ENCODE measurements at places on chromosomes 5 and 9.
A peak's percentile ranks its signal among the peaks of the same experiment; 100 is the strongest.

- DNase-seq: peak; percentile 14
These were observed 266.0 kb downstream of the DMAC1 start for GRCh38 chr9:7533376-7534090.

DNA sequence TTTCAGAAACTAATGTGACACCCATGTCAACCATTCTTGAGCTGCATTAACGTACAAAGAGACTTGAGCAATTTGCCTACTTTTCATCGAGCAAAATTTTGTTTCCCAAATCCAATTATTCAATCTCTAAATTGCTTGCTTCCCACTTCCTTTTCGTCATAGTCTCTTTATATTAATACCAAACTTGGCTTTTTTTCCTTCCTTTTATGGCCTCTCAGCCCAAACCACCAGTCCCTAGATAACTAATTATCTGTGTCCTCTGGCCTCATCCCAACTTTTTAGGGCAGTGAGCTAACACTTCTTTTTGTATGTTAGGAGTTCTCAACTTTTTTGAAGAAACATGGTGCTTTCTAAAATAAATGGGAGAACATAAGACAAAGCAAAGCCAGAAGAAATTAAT is 155.5 kb upstream of the S1PR3 start:
- no peak for DNase-seq

DNA sequence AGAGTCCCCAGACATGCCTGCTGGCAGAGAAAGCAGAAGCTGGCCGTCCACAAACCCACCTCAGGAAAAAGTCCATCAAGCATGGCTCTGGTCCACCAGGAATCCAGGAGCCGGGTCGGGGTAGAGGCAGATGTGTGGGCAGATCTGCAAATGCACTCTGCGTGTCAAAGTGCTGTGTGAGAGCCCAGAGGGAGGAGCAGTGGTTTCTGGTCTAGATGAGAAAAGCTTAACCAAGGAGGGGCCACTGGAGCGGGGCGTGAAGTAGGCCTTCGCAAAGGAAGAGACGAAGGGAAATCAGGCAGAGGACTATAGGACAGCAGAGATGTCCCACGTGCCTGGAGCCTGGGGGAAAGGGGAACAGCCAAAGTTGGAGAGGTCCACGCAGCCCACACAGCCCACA is 40.0 kb downstream of the TTLL11 start:
- DNase-seq: no peak

- no peak for DNase-seq
These were observed 122.8 kb downstream of the CCDC192 start for GRCh38 chr5:127826011-127826410.

DNA sequence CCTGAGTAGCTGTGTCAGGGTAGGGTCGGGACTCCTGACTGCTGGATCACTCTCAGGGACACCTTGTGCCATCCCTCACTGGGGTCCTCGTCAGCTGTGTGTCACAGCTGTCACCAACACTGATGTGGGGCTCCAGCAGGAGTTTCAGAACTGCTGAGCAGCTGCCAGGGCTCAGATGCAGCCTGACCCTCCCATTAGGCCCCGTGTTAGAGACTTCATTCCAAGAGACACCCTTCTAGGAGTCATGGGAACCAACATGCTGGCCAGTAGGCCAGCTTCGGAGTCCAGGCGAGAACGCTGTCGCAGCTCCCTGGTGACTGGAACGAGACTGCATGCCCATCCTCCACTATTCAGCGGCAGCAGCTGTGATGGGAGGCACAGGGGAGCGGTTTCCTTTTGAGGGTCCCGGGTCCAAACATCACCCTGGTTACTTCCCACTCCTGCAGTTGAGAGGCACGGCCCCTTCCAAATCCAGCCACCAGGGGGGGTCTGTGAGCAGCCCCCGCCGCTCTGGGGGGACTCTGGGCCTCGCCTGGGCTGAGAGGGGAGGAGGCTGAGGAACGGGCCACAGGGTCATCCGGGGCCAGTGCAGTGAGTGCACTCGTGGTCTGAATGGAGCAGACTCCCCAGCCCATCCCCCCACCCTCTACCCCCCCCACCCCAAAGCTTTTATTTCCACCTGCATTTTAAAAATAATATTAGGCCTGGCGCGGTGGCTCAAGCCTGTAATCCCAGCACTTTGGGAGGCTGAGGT is 12.6 kb upstream of the TCF7 start:
- DNase-seq: peak; percentile 88

- DNase-seq: no peak
These were observed 41.9 kb upstream of the CFAP157 start for GRCh38 chr9:127664678-127665507.

- DNase-seq: no peak
These were observed 297.9 kb upstream of the PTGER4 start for GRCh38 chr5:40381676-40382363.

DNA sequence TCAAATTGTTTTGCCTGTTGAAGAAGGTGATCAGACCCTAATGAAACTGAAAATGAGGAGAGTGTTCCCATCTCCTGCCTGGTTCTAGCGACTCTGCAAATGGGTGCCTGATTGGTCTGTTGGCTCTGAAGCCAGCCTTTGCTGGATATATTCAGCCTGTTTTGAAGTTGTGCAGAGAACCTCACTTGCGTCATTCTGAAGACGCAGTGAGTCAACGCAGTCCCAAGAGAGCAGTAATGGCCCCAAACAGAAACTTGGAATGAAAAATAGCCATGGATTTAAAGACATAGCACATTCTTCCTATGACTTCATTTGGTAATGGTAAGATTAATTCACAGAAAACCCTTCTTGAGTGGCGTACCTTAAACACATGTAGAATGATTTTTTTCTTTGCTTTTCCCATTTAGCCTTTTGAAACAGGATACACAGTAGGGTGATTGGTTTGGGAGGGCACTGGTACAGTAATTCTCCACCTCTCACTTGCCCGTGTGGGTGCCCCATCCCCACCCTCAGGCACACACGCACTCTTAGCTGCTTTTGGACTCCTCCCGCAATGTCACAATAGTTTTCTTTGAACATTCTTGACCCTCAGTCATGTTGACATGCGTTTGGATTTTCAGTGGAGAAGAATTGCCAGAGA is 54.1 kb upstream of the ABL1 start:
- no peak for DNase-seq

DNA sequence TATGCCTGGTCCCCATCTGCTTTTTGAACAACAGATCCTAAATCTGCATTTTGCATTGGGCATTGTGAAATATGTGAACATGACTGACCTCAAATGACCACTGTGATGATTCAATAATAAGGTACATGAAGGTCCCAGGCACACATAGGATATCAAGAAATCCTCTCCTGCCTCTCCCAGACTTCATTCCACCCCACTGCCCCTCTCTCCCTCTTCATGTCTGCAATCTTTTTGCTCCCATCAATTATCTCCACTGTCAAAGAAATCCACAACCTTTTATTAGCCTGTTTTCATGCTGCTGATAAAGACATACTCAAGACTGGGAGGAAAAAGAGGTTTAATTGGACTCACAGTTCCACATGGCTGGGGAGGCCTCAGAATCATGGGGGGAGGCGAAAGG is 476.7 kb downstream of the CTNND2 start:
- DNase-seq: no peak

DNA sequence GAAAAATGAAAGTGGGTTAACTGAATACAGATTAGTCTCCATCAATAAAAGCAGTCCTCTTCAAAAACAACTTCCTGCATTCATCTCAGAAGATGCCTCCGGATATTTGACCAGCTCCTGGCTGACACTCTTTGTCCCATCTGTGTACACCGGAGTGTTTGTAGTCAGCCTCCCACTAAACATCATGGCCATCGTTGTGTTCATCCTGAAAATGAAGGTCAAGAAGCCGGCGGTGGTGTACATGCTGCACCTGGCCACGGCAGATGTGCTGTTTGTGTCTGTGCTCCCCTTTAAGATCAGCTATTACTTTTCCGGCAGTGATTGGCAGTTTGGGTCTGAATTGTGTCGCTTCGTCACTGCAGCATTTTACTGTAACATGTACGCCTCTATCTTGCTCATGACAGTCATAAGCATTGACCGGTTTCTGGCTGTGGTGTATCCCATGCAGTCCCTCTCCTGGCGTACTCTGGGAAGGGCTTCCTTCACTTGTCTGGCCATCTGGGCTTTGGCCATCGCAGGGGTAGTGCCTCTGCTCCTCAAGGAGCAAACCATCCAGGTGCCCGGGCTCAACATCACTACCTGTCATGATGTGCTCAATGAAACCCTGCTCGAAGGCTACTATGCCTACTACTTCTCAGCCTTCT is 16.6 kb downstream of the F2R start:
- DNase-seq: no peak

- no peak for DNase-seq
These were observed 217.5 kb downstream of the MAN2A1 start for GRCh38 chr5:109907189-109907588.

DNA sequence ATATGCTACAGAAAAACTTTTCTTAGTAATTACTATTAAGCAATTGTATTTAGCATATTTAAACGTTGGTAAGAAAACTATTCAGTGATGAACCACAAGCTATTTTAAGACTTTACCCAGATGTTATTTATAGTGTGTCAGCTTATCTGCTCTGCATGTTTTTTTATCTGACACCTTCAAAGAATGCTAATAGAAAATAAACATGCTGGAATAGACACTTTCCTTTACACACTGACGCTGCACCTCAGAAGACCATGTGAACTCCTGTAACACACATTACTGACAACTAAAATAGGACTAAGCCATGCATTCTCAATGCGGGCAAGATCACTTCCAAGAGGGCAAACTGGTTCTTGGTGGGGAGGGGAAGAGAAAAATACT is 38.3 kb downstream of the FNIP1 start:
- DNase-seq: no peak

DNA sequence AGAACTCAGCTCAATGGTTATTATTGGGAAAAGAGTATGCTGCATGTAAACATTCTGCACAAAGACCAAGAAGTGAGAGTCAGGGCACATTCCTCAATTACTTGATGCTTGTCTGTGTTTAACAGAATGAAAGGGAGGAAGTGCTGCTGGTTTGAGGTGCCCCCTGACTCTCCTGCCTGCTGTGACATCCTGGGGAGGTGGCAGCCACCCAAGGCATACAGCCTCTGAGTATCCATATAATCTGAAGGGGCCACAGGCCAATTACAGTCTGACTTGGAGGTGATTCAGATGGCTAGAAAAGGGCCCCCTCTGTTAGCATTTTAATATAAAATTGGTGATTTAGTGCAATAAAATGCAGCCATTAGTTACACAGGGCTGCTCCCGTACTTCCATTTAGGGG is 313.8 kb downstream of the ASTN2 start:
- DNase-seq: no peak

DNA sequence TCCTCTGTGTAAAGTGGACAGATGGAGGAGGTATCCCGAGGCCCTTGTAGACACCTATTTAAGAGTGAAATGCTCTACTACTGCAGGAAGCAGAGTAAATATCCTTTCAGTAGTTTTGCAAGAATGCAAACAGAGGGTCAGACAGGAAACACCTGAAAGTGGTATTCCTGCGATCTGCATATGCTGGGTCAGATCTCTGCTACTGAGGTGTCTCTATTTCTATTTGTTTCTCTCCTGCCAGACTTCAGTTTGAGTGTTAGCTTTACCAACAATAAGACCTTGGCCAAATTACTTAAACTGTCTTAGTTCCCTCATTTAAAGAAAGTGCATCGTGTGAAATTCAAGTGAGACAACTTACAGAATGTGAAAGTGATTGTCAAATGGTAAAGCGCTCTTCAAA is 47.6 kb downstream of the JAKMIP2 start:
- DNase-seq: no peak

- no peak for DNase-seq
These were observed 157.4 kb downstream of the NR3C1 start for GRCh38 chr5:143245929-143246561.

DNA sequence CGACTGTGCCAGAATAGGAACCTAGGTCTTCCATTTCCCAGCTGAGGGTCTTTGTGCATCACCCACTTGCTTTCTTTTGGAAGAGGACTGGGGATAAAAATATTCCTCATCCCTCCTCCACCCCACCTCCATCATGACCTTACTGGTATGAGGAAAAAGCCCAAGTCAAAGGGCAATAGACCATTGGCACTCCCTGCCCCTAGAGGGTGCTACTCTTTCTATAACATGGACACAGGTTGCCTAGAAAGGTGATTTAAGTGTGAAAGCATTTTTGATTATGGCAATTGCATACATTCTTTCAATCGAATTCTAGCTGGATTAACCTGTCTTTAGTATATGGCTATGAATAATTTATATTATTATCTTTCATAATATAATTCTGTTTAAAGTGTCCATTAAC is 22.8 kb upstream of the ZNF618 start:
- no peak for DNase-seq

- DNase-seq: no peak
These were observed 265.6 kb downstream of the TMEM232 start for GRCh38 chr5:110460837-110461236.

DNA sequence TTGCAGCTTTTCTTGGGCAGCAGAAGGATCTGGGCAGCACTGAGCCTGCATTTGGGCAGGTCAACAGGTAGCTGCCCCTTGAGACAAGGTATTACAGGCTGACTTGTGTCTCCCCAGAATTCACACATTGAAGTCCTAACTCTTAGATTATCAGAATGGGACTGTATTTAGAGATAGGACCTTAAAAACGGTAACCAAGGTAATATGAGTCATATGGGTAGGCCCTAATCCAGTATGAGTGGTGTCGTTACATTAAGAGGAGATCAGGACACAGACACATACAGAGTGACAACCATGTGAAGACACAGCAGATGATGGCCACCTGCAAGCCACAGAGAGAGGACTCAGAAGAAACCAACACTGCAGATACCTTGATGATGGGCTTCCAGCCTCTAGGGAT is 3.2 kb downstream of the C1QTNF2 start:
- no peak for DNase-seq

DNA sequence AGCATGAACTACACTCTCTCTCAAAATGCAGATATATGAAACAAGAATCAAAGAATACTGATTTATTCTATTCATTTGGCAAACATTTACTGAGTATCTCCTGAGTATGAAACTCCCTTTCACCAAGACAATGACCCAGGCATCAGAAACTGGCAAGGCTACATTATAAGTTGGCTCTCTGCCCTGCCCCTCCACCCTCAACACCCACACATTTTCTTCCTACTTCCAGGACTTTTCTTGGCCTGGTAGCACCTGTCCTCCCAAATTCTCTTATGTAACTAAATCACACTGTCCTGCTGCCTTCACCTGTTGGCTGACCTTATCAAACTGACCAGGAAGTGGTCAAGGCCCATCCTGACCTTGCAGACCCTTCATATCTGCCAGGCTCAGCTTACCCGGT is 3.5 kb downstream of the RASEF start:
- no peak for DNase-seq

GRCh38 chr5:96601715-96602244 is 60.4 kb upstream of the CAST start:
- peak; percentile 56 for DNase-seq

DNA sequence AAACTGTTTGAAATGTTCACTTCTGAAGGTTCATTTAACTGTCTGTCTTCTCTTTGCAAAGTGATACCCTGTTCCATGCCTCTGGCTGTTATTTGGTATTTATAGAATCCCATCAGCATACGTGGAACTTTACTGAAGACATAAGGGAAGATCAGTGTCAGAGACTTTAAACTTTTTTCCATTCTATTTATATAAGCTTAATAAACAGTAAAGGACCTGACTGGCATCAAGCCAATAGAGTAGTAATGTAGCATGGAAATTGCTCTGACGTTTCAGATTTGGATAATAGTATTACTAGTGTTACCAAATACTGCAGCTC is 94.9 kb upstream of the MINAR2 start:
- no peak for DNase-seq

- no peak for DNase-seq
These were observed 63.0 kb downstream of the TRIO start for GRCh38 chr5:14206028-14206725.

GRCh38 chr9:113482991-113483675 is 19.6 kb downstream of the RGS3 start:
- DNase-seq: no peak
